ENCODE measurements at places on chromosomes 1 and 21. TPM values are rescaled to one million over a fixed set of nuclear protein-coding genes. Genes with fewer than 3 reads are reported as not detected.

DNA sequence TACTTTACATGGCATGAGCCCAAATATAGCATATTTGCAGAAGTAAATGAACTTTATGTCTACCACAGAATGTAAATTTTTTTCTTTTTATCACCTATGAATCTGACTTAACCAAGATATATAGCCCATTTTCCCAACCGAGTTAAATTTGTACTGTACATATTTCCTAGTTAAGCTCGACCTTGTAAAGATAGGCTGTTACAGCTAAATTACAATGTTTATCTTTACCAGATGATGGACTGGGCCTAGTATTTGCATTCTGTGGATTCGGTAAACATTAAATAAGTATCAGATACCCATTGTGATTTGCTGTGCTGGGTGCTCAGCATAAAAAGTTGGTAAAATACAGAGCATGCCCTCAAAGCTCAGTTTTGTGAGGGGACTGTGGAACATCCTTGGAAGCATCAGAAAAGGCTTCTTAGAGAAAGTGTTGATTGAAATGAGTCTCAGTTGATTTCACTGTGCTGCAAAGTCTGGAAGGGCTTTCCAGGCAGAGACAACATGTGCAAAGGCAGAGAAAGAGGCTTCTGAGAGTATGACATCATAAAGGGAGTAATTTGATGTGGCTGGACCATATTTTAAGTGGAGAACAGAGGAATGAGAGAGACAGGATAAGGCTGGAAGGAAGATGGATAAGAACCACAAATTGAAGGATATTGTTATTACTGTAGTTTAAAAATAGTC lies 27.4 kb downstream of the MORC3 start:
- no peak for DNase-seq

- DNase-seq, result no peak
Observed at GRCh38 chr1:22344851-22345560, 106.6 kb upstream of the ZBTB40 start.

GRCh38 chr1:58848818-58849411 lies 65.1 kb upstream of the JUN start:
- peak; percentile 100 for DNase-seq

DNA sequence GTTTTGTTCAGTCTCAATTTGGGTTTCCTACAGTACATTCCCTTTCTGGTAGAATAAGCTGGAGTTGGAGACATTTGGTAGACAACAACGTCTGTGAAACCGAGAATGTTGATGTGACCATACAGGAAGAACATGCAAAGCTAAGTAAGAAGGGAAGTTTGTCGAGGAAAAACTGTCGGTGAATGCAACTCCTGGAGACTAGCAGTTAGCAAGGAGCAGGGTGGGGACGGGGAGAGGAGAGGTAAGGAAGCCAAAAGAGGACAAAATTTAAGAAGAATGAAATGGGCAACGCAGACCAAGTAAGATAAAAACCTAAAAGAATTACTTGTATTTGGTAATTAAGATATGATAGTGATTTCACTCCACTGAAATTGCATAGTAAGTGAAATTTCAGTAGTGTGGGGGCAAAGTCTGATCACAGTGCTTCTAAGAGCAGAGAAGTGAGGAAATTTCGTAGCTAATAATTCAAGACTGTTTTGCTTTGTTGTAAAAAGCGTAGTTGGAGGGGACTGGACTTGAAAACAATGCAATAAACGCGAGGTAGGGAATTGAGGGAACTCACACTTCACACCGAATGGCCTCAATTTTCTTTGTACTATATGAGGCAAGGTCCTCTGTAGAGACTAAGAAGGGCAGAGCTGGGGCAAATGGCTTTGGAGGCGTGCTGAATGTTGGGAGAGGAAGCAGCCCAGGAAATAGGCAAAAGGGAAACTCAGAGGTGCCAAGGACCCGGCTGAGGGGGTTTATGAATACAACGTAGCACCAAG lies 787 bp upstream of the GIPC2 start:
- no peak for DNase-seq

DNA sequence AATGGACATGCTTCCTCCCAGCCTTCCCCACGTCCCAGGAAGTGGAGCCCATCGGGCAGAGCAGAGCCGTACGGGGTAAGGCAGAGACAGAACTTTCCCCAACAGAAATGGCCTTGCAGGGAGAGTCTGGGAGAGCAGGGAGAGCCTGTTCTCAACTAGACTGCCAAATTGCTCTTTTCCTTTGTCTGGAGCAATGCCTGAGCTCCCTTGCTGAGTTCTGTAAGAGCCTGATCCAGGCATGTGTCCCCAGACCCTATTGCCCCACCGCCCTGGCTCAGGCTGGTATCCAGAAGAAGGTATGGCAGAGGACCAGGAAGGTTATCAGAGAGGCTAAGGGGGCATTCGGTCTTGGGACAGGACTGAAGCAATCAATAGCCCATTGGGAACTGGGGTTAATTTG lies 79.9 kb downstream of the TMEM53 start:
- DNase-seq, result no peak

DNA sequence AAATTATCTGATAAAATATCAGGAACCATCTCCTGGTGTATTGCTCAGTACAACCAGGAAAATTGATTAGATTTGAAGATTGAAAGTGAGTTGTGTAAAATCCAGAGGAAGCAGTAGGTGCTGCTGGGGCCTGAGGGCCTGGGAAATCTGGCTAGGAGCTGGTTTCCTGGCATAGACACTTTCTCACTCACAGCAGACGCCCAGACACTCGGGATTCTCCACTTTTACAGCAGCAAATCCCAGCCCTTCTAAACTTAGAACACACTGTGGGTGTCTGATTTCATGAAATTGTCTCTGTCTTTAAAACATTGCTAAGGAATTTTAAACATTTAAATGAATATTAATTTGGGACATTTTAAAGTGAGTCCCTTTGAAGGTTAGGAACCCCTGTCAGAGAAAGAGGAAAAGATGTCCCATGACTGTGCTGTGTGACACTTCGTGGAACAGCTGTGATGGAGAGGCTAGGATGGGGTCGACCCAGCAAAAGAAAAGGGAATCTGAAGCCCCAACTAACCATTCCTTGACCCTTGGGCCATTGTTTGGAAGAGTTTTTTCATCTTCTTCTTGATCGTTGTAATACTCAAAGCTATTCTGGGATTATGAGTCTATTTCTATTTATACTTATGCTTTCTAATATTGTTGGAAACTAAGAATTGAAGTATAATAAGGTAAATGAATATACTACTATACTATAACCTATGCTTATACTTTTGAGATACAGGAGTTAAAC lies 49.0 kb upstream of the VAMP3 start:
- no peak for DNase-seq

The TMCC2 gene
- total RNA-seq, result 0.48 TPM

The FCMR gene
- 1.7 TPM for total RNA-seq

GRCh38 chr1:33342041-33342723 lies 21.3 kb upstream of the A3GALT2 start:
- DNase-seq, result peak; percentile 99

- no peak for DNase-seq
Observed at GRCh38 chr1:202084791-202085681, 37.7 kb upstream of the GPR37L1 start.

DNA sequence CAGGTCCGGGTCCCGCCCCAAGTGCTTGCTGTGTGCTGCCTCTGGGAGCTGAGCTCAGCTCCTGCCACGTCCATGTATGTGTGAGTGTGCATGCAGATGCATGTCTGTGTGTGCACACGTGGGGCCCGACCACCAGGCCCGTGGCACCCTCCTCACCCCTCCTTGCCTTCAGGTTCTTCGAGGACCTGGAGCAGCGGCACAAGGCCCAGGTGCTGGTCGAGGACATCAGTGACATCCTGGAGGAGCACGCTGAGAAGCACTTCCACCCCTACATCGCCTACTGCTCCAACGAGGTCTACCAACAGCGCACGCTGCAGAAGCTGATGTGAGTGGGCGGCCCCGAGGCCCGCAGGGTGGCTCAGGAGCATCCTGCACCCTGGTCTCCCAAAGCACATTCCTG lies 18.4 kb downstream of the ARHGEF16 start:
- no peak for DNase-seq

- peak; percentile 61 for DNase-seq
Observed at GRCh38 chr21:39088831-39089380, 94.3 kb downstream of the PSMG1 start.

The IFI44 gene
- 107 TPM for total RNA-seq

The VWA5B1 gene
- total RNA-seq, result not detected

DNA sequence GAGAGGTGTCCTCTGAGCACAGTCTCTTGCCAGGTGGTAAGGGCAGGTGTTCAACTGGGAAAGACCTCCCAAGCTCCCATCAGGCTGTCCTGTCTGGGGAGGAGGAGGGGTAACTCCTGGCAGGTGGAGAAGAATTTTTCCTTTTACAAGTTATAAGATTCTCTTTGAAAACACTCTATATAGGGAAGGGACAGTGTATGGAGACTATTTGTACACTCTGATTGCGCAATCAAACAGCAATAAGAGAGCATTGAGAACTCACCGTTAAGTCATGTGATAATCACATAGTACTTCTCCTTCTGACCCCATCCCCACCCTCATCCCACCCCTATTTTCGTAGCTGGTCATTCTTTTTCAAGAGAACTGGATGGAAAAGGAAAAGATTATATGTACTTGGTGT lies 179.3 kb upstream of the ZNF644 start:
- no peak for DNase-seq

The C1orf232 gene
- total RNA-seq, result not detected

DNA sequence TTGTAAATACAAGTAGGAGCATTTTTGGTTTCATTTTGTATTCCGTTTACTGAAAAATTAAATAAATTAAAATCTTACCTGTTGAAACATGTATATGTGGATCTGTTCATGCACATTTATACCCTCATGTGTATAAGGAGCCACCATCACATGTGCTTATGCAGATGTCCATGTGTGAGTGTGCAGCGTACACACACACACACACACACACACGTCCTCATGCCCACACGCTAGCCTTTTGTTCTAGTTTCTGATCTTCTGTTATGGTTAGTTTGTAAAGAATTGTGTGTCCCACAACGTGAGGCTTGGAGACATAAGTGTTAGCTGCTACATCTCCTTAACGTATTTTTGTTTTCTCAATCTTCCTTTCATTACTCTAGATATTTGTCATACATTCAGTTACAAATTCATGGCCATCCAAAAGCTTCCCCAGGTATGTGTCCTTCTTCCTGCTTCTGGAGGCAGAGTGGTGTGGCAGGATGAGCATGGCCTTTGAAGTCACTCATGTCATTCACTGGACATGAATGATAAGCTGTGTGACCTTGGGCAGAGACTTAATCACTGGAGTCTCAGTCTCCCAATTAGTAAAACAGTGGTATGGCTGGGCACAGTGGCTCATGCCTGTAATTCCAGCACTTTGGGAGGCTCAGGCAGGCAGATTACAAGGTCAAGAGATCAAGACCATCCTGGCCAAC lies 54.6 kb downstream of the TENT5C start:
- no peak for DNase-seq

- DNase-seq, result no peak
Observed at GRCh38 chr1:55239548-55239947, 24.4 kb upstream of the USP24 start.

GRCh38 chr1:101162736-101163735 lies 73.8 kb upstream of the S1PR1 start:
- no peak for DNase-seq

Data from RPMI7951 (cell line).